ENCODE measurements at places on chromosomes 5 and 9.
A peak's percentile ranks its signal among the peaks of the same experiment; 100 is the strongest.

- DNase-seq, result no peak
Measured at GRCh38 chr9:128969491-128969890, 22.0 kb downstream of the NUP188 start.

- no peak for DNase-seq
Measured at GRCh38 chr5:67306965-67307607, 110.5 kb upstream of the CD180 start.

- no peak for DNase-seq
Measured at GRCh38 chr5:71949772-71950171, 157.5 kb upstream of the MAP1B start.

GRCh38 chr5:93154535-93154934 is 426.5 kb downstream of the NR2F1-AS1 start:
- no peak for DNase-seq

- no peak for DNase-seq
Measured at GRCh38 chr9:95096807-95097206, 220.7 kb downstream of the FANCC start.

- no peak for DNase-seq
Measured at GRCh38 chr5:149801307-149801990, 71.3 kb downstream of the PPARGC1B start.

DNA sequence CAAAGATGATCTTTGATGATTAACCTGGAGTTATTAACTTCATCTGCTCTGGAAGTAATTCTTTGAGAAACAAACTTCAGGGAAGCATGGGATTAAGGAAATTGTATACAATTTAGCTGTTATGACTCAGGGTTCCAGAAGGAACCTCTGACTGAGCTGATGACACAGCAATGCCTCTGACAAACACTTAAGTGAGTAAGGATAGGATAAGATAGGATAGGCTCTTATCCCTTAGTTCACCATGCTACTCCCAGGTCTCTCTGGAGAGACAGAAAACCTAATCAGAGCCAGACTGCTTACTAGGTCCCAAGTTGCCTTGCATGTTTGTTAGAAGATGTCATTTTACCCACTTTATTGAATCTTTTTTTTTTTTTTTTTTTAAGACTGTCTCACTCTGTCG is 12.6 kb upstream of the TMEM38B start:
- DNase-seq, result peak; percentile 86

GRCh38 chr9:2745560-2746380 is 28.5 kb downstream of the KCNV2 start:
- DNase-seq, result peak; percentile 32

DNA sequence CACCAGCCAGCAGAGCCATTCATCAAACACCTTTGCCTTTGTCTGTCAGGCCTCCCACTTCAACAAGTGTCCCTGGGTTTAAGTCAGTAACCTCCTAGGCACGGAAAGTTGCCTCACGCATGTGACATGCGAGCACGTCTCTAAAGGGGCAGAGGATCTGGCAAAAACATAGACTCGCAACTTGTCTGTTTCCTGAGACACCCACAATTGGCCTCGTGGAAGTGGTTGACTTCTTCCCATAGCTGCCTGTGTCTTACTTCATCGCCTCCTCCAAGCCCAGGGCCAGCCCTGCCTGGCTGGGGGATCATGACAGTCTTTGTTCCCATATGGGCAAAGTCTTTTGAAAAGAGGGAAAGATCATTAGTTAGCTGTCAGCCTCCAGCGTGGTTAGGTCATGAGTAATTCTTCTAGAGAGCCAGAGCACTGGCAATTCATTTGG is 35.5 kb upstream of the GLRX start:
- no peak for DNase-seq

DNA sequence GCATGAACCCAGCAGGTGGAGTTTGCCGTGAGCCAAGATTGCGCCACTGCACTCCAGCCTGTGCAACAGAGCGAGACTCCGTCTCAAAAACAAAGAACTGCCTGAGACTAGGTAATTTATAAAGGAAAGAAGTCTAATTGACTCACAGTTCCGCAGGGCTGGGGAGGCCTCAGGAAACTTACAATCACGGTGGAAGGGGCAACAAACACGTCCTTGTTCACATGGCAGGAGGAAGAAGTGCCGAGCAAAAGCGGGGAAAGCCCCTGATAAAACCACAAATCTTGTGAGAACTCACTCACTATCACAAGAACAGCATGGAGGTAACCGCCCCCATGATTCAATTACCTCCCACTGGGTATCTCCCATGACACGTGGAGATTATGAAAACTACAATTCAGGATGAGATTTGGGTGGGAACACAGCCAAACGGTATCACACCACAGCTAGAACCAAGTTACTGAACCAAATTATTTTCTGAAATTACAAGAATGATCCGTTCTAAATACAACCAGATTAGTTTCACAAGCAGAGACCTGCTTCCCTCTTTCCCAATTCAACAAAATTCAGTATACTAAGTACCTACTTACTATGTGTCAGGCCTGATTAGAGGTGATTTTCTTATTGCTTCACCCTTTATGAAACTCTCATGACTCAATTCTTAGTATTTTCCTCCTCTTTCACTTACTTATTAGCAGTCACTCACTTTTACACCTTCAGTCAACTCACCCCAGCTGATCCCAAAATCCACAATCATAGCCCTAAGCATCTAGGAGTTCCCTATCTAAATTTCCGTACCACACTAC is 8.4 kb downstream of the UBTD2 start:
- DNase-seq, result peak; percentile 94

DNA sequence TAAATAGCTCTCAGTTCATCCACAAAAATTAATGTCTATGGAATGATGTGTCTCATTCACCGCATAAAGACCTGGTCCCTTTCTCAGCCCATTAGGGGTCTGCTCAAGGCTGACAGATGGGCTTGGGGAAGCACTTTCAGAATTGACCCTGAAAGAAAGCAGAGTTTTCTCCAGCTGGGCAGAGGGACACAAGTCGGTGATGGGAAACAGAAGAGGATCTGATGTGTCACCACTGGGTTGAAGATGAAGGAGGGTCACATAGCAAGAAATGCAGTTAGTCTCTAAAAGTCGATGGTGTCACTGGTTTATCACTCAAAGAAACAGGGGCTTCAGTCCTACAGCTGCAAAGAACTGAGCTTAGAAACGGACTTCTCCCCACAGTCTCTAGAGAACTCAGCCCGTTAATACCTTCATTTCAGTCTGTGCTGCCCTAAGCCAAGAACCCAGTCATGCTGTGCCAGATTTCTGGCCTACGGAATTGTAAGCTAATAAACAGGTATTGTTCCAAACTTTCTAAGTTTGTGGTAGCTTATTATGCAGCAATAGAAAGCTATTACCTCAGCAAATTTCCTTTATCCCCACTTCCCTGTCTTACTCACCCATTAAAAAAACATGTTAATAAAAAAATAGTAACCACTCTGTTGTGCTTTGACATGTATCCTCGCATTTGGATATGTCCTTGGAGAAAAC is 64.6 kb downstream of the ADAMTS12 start:
- no peak for DNase-seq

DNA sequence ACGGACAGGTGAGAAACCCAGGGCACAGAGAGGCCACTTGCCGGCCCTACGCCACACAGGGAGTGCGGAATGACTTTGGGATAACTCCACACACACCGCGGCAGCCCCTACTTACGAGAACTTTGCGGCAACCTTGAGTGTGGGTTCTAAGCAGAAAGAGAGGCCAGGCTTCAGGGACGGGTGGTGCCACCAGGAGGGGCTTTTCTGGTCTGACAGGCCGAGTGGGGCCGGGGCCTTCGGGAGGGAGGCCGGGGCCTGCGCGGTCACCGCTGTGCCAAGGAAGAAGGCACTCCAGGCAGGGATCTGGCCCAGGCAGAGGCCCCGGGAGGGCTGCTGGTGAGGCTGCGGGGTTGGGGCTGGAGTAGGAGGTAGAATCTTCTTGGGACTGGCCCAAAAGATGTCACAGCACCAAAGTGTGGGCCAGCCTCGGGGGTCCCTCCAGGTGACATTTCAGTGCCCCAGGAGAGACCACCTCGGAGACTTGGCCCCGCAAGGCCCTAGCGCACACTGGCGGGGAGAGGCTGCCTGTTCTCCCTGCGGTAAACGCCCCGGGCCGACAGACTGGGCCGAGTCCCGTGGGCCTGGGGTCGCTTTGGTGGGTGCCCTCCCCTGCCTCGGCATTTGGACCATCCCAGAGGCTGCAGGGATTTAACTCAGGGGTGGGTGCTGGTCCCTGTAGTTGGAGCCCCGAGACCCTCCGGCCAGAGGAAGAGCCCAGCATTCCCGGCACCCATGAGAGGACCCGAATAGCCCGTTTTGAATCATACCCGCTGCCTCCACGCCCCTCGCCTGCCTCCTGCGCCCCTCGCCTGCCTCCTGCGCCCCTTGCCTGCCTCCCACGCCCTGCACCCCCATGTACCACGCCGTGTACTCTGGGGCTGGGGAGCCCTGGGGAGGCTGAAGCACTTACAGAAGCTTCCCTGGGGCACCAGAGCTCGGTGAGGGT is 9.0 kb upstream of the RNU6ATAC start:
- DNase-seq, result no peak

DNA sequence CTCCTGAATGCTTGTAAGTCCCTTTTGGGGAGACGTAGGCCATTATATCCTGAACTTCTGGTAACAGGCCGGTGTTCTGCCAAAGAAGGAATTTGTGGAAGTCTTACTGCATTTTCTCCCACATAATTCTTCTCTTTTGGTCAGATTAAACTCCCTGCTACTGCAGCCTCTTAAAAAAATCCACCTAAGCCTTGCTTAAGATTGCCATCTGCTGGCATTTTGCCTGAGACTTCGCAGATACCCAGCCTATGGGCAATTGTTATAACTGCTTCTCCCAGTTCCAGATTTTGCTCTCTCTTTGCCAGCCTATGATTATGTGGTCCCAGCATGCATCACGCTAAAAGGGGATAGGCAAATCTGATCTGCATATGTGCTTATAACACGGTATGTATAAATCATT is 391.6 kb upstream of the CHD1 start:
- peak; percentile 2 for DNase-seq

DNA sequence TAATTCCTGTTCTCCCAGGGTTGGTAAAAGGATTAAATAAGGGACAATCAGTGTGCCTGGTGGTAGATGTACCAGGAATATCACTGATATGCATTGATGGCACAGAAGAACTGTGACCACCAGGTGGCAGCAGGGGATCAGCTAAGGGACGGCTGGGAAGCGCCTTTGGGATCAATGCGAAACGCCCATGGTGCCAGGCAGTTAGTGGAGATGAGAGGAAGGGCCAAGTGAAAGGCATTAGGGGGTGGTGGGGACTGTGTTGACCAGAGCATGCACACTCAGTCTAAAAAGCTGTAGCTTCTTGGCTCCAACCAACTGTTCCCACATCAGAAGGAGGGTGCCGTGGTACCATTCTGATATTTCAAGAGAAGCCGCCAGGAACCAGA is 55.6 kb downstream of the ARHGEF37 start:
- DNase-seq, result peak; percentile 54

GRCh38 chr5:79875230-79875629 is 115.8 kb downstream of the MTX3 start:
- DNase-seq, result no peak

DNA sequence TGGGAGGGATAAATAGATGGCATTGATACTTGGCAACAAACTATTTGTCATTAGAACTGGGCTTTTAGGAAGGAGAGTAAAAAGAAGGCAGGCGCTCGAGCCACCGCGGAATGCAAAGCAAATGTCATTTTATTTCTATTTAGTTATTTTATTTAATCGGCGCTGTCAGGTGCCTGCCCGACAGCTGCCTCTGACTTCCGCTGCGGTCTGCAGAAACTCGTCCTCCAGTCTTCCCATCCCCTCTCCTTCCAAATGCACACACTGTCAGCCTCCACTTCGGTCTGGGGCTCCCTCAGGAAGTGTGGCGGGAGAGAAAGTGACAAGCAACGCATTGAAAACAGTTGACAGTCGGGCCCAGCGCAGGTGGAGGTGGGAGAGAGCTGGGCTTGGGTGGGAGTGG is 29.3 kb downstream of the ASS1 start:
- no peak for DNase-seq

GRCh38 chr9:116323571-116323970 is 170.0 kb downstream of the PAPPA start:
- no peak for DNase-seq

DNA sequence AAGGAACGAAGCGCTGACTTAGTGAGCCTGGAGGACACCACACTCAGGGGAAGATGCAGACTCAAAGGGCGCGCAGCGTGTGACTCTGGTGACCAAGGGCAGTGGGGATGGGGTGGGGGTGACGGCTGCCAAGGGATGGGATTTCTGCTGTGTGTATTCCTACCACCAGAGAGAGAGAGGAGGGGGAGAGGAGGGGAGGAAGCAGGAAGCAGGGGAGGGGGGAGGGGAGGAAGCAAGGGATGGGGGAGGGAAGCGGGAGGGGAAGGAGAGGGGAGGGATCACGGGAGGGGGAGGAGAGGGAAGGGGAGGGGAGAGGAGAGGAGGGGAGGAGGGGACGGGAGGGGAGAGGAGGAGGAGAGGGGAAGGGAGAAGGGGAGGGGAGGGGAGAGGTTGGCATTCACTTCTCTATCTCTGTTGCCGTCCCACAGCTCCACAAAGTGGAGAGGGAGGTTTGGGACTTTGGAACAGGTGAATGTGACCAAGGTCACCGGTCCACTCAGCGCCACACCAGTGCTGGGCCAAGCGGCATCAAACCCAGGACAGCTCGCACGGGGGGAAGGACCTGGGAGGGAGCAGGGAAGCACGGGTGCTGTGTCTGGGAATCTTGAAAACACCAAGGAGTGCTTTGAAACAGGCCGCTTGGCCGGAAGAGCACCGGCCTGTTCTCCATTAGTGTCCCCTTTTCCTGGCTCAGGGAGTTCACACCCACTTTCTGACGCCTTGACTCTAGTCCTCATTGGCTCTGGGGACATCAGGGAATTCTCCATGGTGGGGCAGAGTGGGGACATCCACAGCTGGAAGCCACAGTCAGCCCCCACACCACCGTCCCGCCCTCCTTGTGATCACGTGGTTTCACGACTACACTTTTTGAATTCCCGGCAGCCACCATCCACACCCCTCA is 77.4 kb downstream of the VAV2 start:
- DNase-seq, result no peak

- no peak for DNase-seq
Measured at GRCh38 chr5:38831117-38831516, 14.7 kb upstream of the OSMR start.

DNA sequence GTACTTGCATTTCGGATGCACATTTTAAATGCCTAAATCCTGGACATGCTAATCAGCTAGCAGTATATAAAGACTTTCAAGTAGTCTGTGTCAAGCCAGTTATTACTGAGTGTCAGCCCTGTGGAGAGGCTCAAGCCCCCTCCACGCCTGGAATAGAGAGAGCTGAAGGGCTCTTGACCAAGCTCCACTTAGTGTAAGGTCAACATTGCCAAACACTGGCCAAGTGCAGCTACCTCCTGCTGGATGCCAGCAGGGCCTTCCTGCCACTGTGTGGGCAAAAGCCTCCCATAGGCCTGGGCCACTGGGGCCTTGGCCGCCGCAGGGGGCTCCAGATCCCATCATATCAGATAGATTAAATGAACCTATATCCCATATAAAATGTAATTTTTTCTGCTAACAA is 239.4 kb upstream of the PANK3 start:
- DNase-seq, result no peak

Measured in bronchial epithelial cell (primary cell).